Right atrium auricular region (tissue), 2 donors: ENCODE measurements at places on chromosomes 3 and 15. TPM values are rescaled to one million over a fixed set of nuclear protein-coding genes. Genes with fewer than 3 reads are reported as not detected.

DNA sequence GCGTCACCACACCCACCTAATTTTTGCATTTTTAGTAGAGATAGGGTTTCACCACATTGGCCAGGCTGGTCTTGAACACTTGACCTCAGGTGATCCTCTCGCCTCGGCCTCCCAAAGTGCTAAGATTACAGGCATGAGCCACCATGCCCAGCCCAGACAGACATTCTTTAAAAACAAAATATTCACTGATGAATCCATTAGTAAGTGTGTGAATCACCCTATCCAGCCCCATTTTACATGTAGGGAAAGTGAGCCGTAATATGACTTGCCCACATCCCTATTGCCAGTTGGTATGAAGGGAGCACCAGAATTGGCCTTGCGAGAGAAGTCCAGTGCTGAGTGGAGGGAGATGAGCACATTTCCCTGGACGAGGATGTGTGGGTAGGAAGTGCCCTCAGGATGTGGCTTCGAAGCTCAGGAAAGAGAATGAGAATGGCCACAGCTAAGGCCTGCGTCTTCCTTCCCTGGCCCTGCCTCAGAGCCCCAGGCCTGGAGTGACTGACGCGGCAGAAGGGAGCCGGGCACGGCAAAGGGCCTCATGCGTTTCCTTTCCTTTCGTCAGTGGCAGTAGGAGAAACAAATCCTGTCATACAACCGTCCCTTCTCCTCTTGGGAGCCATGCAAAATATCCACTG, 28.3 kb upstream of the ETV5 start:
- H3K4me3 ChIP-seq, result no peak overlapping the region
- no peak overlapping the region for H3K27ac ChIP-seq
- no peaks in the 10 kb centered on the region for H3K27me3 ChIP-seq
- H3K36me3 ChIP-seq, result no peaks in the 10 kb centered on the region
- DNase-seq, result no peak

GRCh38 chr15:91908391-91908790, 54.9 kb downstream of the SLCO3A1 start:
- no peaks in the 10 kb centered on the region for H3K4me1 ChIP-seq
- H3K27me3 ChIP-seq, result no peaks in the 10 kb centered on the region
- H3K36me3 ChIP-seq, result no peaks in the 10 kb centered on the region
- H3K27ac ChIP-seq, result no peak overlapping the region
- no peak for DNase-seq

- no peaks in the 10 kb centered on the region for H3K36me3 ChIP-seq
- no peak for DNase-seq
- H3K27ac ChIP-seq, result no peak overlapping the region
- H3K27me3 ChIP-seq, result no peaks in the 10 kb centered on the region
Observed at GRCh38 chr15:74609938-74610301, 5.7 kb upstream of the CLK3 start.

- H3K4me3 ChIP-seq, result no peak overlapping the region
- no peak for DNase-seq
- H3K4me1 ChIP-seq, result peaks cover 15% of the 10 kb centered on the region
- H3K27me3 ChIP-seq, result no peaks in the 10 kb centered on the region
- no peak overlapping the region for H3K27ac ChIP-seq
Observed at GRCh38 chr15:43226436-43227305, 5.9 kb upstream of the EPB42 start.

- H3K27ac ChIP-seq, result no peak overlapping the region
- H3K4me1 ChIP-seq, result no peaks in the 10 kb centered on the region
- no peaks in the 10 kb centered on the region for H3K27me3 ChIP-seq
- H3K36me3 ChIP-seq, result peaks cover 3% of the 10 kb centered on the region
- no peak for DNase-seq
- H3K4me3 ChIP-seq, result no peak overlapping the region
Observed at GRCh38 chr3:169999433-169999832, 32.8 kb downstream of the SEC62 start.

GOLGA6L4 gene
- total RNA-seq, result 0.15 TPM

GRCh38 chr3:20503394-20504082, 317.5 kb upstream of the SGO1 start:
- H3K27me3 ChIP-seq, result no peaks in the 10 kb centered on the region
- no peak overlapping the region for H3K4me3 ChIP-seq
- H3K36me3 ChIP-seq, result no peaks in the 10 kb centered on the region
- no peak overlapping the region for H3K27ac ChIP-seq
- H3K4me1 ChIP-seq, result no peaks in the 10 kb centered on the region

DNA sequence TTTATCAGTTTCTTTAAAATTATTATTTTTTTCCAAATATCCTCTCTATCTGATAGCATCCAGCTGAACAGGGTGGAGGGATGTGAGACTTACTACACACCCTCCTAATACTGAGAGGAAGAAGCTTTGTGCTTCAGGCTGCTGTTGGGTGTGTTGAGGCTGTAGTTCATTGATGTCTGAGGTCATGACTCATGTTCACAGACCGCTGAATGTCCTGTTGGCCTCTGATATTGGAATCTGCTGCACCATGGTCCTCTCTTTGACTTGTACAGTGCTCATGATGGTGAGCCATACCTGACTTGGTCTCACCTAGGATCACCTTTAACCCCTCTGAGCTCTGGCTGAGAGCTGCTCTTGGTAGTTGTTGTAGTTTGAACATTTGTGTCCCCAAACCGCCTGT, 302.9 kb downstream of the SATB1 start:
- no peak overlapping the region for H3K4me3 ChIP-seq
- no peaks in the 10 kb centered on the region for H3K27me3 ChIP-seq
- H3K27ac ChIP-seq, result no peak overlapping the region
- no peak for DNase-seq

GOLGA6B gene
- not detected for total RNA-seq

DNA sequence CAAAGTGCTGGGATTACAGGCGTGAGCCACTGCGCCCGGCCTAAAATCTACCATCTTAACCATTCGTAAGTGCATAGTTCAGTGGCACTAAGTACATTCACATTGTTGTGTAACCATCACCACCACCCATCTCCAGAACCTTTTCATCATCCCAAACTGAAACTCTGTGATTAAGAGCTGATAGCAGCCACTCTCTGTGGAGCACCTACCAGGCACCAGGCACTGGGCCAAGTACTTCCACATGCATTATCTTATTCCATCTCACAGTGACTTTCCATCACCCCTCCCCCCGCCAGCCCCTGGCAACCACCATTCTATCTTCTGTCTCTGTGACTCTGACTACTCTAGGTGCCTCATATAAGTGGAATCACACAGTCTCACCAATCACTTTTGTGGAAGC, 2.3 kb upstream of the INSYN1 start:
- H3K27me3 ChIP-seq, result no peaks in the 10 kb centered on the region
- no peak overlapping the region for H3K27ac ChIP-seq
- H3K4me3 ChIP-seq, result no peak overlapping the region
- H3K36me3 ChIP-seq, result no peaks in the 10 kb centered on the region
- DNase-seq, result no peak

GOLGA8T gene
- total RNA-seq, result 0.44 TPM

- peak overlapping the region; percentile 92 for H3K27ac ChIP-seq
- H3K27me3 ChIP-seq, result no peaks in the 10 kb centered on the region
- no peaks in the 10 kb centered on the region for H3K4me1 ChIP-seq
- no peaks in the 10 kb centered on the region for H3K36me3 ChIP-seq
Observed at GRCh38 chr3:194140520-194141414, 4.8 kb downstream of the HES1 start.

ZNF774 gene
- total RNA-seq, result 4.3 TPM

SSR3 gene
- 109 TPM for total RNA-seq

EPHA3 gene
- 5.3 TPM for total RNA-seq

PATL2 gene
- total RNA-seq, result 0.75 TPM

DNA sequence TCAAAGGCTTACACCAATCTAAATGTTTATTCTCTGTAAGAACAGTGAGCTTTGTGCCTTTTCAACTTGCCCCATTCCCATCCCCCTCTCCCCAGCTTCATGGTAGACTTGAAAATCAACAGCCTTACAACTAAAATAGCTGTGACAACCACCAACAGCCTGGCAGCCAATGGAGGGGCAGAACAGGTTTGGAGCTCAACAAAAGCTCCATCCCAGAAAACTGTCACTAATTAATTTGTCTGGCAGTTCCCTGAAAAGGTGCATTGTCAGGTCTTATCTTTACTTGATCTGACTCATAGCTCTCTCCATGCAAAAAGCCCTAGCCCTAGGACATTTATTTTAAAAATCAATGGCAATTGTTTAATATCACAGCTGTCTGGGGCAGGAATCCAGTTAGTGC, 22.6 kb downstream of the MTHFS start:
- DNase-seq, result no peak
- H3K4me3 ChIP-seq, result no peak overlapping the region
- no peaks in the 10 kb centered on the region for H3K27me3 ChIP-seq
- H3K27ac ChIP-seq, result no peak overlapping the region

- peak overlapping the region; percentile 30 for H3K27ac ChIP-seq
- H3K27me3 ChIP-seq, result no peaks in the 10 kb centered on the region
- H3K36me3 ChIP-seq, result no peaks in the 10 kb centered on the region
- H3K4me1 ChIP-seq, result no peaks in the 10 kb centered on the region
- DNase-seq, result no peak
Observed at GRCh38 chr3:58324391-58325390, 8.0 kb upstream of the PXK start.

- no peak for DNase-seq
- no peak overlapping the region for H3K27ac ChIP-seq
- peaks cover 24% of the 10 kb centered on the region for H3K4me1 ChIP-seq
- no peak overlapping the region for H3K4me3 ChIP-seq
Observed at GRCh38 chr15:88398011-88398410, 69.2 kb downstream of the MRPL46 start.

CCDC39 gene
- not detected for total RNA-seq

DNA sequence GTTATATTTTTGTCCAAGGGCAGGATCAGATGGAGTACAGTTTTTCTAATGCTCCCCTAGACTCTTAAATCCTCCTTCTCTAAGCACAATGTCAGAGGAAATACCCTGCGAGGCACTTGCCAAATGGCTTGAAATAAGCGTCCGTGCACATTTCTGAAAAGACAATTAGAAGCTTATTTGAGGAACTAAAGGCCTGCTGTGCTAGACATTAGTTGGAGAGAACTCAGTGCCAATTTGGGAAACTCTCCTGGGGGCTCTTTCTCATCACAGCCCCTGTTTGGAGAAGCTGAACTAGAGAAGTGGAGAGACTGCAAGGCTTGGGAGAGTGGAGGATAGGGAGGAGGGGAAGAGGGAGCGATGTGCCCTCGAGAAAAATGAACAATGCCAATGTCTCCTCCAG, 247.6 kb upstream of the C2CD4B start:
- no peaks in the 10 kb centered on the region for H3K27me3 ChIP-seq
- H3K4me3 ChIP-seq, result no peak overlapping the region
- no peak overlapping the region for H3K27ac ChIP-seq
- DNase-seq, result no peak
- no peaks in the 10 kb centered on the region for H3K36me3 ChIP-seq

DNA sequence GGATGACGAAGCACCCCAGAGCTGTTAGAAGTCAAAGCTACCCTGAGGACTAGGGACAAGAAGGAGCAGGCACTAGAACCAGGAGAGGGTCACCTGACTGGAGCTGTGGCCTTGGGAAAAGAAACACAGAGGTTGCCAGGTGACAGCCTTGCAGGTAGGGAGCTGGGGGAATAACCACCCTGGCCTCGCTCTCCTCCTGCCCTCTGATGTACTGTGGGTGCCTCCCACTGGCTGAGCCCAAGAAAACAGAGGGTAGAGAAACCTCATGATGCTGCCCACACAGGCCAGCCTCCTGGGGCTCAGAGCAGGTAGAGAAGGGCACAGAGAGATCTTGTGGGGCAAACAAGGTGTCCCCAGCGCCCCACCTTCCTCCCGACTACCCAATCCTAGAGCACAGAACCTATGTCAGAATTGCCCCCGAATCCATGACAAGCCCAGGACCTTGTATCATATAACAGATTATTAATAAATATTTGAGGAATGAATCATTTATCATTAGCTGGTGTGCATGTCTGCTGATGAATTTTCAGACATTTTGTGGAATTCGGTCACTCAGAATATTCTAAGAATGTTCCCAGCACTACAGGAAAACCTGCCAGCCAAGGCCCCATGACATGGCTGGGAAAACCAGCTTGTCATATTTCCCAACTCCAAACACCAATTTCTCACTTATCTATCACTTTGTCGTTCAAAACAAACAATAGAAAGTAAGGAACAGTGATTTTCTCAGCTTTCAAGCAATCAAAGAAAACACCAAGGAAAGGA, 59.8 kb upstream of the MEX3B start:
- H3K27ac ChIP-seq, result no peak overlapping the region
- no peak for DNase-seq
- no peaks in the 10 kb centered on the region for H3K4me1 ChIP-seq
- H3K27me3 ChIP-seq, result no peaks in the 10 kb centered on the region
- no peak overlapping the region for H3K4me3 ChIP-seq

DNA sequence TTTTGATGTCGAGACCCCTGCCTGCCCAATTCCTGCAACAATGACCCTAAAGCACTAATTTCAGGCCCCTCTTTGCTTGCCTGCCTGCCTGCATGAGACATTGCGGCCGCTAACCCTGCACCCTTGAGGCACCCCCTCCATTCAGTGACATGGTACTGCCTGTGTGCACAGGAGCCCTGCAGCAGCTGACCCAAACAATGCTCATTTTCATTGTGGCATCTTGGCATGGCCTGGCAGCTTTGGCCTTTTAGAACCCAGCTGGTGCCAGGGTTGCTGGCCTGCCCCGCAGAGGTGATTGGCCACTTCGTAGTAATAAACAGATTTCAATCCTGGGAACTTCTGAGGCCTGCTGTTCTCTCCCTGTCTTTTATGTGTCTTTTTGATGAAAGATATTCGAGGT, 33.8 kb downstream of the SLCO3A1 start:
- no peaks in the 10 kb centered on the region for H3K27me3 ChIP-seq
- no peaks in the 10 kb centered on the region for H3K36me3 ChIP-seq
- no peak for DNase-seq
- H3K27ac ChIP-seq, result peak overlapping the region; percentile 21

IL16 gene
- 3.9 TPM for total RNA-seq

SNAP23 gene
- total RNA-seq, result 38.1 TPM

GRCh38 chr3:128103136-128103676, 20.4 kb downstream of the RUVBL1 start:
- H3K4me1 ChIP-seq, result no peaks in the 10 kb centered on the region
- no peak for DNase-seq
- H3K27me3 ChIP-seq, result no peaks in the 10 kb centered on the region
- H3K4me3 ChIP-seq, result no peak overlapping the region
- H3K27ac ChIP-seq, result no peak overlapping the region
- H3K36me3 ChIP-seq, result peaks cover 6% of the 10 kb centered on the region

DNA sequence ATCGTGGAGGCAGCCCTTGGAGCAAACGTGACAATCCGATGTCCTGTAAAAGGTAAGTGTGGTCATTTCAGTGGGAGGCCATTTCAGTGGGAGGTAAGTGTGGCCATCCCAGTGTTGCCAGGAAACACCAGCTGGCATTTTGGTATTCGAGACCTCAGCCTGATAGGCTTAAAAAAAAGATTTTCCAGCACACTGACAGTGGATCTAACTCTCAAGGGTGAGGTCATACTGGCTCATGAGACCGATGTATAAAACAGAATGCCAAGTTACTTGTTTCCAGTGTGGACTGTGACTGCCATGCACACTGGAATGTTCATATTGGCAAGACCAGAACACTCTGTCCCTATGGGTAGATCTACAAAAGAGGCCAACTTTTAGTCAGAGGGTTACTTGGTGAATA, 244.4 kb upstream of the GOLGA6L4 start:
- no peak overlapping the region for H3K27ac ChIP-seq
- DNase-seq, result no peak
- no peak overlapping the region for H3K4me3 ChIP-seq
- no peaks in the 10 kb centered on the region for H3K27me3 ChIP-seq

MELTF gene
- total RNA-seq, result 6.7 TPM

B3GALNT1 gene
- 27.6 TPM for total RNA-seq
